Naive thymus-derived CD4-positive, alpha-beta T cell (primary cell): ENCODE measurements at places on chromosomes 1 and 21. TPM values are rescaled to one million over a fixed set of nuclear protein-coding genes. Genes with fewer than 3 reads are reported as not detected.

- DNase-seq = no peak
Measured at GRCh38 chr1:223039990-223040389, 103.1 kb downstream of the TLR5 start.

- no peak for DNase-seq
Measured at GRCh38 chr1:54721719-54722118, 6.1 kb downstream of the TTC4 start.

PTGER3 gene
- total RNA-seq = not detected

DNA sequence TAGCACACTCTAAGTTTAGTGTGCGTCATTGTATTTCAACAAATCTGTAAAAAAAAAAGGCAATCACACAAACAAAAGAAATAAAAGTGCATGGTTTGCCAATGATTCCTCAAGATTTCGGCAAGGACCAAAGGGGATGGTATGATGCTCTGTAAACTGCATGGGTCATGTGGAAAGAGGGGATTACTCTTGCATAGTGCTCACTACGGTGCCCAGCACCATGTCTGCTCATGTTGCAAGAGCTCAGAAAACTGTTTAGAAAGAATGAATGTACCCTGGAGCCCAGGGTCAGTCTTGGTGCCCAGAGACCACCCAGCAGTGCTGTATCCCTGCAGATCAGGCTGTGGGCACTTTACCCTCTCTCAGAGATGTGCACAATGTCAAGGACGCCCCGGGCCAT, 3.6 kb upstream of the KCNA10 start:
- DNase-seq = no peak

GRCh38 chr1:202553560-202554038, 156.7 kb downstream of the SYT2 start:
- DNase-seq = no peak

CYYR1 gene
- total RNA-seq = not detected

- no peak for DNase-seq
Measured at GRCh38 chr1:242556276-242556675, 31.8 kb upstream of the PLD5 start.

BEST4 gene
- total RNA-seq = 1.1 TPM

CNIH3 gene
- total RNA-seq = 2.2 TPM

GRCh38 chr21:16422702-16423101, 692.9 kb downstream of the USP25 start:
- DNase-seq = no peak

FLG2 gene
- not detected for total RNA-seq

RUNX3 gene
- 74.8 TPM for total RNA-seq

DNA sequence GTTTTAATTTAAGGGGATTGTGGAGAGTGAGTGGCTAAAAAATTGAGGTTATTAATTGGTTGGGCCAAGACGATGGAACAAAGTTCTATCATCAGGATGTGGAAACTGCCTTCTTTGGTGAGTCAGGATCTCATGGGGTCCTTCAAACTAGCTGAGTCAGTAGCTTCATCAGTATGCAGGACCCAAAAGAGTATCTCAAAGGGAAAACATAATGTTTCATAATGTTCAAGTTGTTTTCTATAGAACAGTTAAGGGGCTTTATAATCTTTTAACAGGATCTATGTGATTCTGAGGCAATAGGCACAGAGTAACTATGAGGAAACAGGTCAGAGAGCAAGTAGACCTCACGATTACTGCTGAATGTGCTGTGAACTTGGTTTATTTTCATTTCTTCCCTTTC, 3.2 kb upstream of the OLFML2B start:
- no peak for DNase-seq

GRCh38 chr1:164703960-164704411, 145.0 kb downstream of the PBX1 start:
- no peak for DNase-seq

GRCh38 chr1:25821112-25821476, 1.3 kb downstream of the MTFR1L start:
- no peak for DNase-seq

IGSF3 gene
- 0.08 TPM for total RNA-seq

DNA sequence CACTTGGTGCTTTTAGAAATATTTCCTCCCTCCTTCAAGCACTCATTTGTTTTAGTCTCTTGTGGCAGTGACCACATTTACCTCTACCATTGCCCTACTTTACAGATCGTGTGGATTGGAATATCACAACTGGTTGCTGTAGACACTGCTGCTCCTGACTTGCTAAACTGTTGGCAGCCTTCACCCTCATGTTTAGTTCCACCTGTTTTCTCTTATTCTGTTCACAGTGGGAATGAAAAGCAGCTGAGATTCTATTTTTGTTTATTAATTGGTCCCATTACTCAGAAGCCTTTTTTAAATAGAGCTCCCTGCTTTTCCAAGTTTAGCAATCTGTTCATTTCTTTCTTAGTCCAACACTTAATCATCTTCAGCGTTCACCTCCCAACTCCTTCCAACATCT, 308.9 kb downstream of the RWDD3 start:
- no peak for DNase-seq

DNA sequence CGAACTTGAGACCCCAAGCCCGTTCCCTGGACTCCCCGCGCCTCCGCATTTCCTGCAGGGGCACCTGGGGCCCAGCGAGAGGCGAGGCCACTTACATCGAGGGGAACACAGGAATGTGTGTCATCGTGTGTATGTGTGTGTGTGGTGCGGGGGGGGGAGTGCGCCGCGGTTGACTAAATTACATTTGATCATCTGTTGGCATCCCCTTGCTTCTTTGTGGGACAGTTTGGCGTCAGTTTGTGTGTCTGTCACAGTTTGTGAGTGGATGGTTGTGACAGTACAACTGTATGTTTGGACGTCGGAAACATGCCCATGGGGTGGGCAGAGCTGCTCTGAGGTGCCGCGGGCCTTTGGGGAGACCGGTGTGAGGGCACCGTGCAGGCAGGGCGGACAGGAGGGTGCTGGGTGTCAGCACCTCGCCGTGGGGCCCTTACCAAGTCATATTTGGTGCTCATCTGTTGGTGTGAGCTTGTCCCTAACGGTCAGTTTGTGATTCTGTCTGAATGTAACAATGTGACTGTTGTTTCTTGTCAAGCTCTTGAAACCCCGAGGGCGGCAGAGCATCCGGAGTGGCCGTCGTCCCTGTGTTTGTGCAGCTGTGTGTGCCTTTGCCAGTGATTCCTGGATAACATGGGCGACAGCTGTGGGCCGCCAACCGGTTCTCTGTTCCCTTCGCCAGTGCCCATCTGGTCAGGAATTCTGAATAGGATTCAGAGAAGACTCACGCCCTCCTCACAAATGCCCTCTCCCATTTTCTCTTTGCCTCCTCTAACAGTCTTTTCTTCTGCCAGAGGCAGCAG, 899 bp downstream of the OPRD1 start:
- no peak for DNase-seq

- no peak for DNase-seq
Measured at GRCh38 chr1:245348626-245349025, 193.8 kb downstream of the KIF26B start.

GIPC2 gene
- total RNA-seq = 0.60 TPM

DNA sequence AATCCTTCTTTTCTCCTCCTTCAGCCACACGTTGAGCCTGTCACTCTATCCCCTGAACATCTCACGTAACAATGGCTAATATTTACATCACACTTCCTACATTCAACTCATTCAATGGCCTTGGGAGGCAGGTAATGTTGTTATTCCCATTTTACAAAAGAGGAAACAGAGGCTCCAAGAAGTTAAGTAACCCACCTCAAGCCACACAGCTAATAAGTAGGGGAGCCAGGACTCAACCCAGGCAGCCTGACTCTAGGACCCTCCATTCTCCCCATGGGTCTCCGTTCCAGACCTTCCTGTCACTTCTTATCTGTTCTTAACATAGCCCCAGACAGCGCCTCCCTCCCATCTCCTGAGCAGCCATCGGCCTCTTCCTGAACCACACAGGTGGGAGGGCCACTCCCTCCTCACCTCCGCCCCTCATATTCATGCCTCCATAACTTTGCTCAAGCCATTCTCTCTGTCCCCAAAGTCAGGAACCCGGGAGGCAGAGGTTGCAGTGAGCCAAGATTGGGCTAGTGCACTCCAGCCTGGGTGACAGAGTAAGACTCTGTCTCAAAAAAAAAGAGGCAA, 2.2 kb downstream of the PADI4 start:
- DNase-seq = no peak

PBX1 gene
- total RNA-seq = 1.3 TPM

GGPS1 gene
- total RNA-seq = 26.5 TPM

PPT1 gene
- 59.4 TPM for total RNA-seq

A3GALT2 gene
- total RNA-seq = not detected

DNA sequence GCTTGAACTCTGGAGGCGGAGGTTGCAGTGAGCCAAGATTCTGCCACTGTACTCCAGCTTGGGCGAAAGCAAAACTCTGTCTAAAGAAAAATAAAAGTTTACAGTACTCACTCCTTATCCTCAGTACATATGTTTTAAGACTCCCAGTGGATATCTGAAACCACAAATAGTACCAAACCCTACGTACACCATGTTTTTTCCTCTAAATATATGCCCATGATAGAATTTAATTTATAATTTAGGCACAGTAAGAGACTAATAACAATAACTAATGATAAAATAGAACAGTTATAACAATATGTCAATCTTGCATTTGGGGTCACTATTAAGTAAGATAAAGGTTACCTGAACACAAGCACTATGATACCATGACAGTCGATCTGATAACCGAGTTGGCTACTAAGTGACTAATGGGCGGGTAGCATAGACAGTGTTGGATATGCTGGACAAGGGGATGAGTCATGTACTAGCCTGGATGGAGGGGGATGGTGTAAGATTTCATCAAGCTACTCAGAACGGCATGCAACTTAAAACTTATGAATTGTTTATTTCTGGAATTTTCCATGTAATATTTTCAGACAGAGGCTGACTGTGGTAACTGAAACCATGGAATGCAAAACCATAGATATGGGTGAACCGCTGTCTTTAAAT, 43.7 kb downstream of the ST7L start:
- DNase-seq = no peak

DNA sequence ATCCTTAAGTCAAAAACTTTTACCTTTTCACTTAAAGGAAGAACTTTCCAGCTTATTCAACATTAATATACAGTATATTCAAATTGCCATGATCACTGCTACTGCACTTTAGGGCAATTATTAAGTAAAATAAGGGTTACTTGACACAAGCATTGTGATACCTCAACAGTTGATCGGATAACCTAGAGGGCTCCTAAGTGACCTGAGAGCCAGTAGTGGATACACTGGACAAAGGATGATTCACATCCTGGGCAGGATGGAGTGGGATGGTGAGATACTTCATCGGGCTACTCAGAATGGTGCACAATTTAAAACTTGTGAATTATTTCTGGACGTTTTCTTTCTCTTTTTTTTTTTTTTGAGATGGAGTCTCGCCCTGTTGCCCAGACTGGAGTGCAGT, 54.5 kb upstream of the PPM1J start:
- DNase-seq = no peak

GRCh38 chr1:197210426-197210825, 57.6 kb upstream of the CRB1 start:
- no peak for DNase-seq

SPTA1 gene
- not detected for total RNA-seq

DNA sequence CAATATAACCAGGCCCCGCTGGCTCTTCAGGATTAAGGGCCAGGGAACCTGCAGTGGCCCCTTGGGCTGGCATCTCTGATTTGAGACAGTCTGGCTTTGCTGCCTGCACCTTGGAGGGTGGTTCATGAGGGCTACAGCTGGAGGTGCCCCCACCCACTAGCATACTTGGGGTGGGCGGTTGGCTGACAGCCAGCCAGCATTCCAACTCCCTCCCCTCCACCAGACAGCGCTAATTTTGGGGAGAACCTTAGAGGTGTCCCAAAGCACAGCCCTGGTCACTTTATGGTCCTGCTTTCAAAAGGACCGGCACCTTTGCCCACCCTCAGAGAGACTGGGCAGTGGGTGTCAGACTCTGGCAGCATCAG, 180.7 kb upstream of the VAMP3 start:
- no peak for DNase-seq

FCGR3A gene
- 2.9 TPM for total RNA-seq

URB2 gene
- total RNA-seq = 11.0 TPM

CELF3 gene
- total RNA-seq = not detected in 2 replicates

- no peak for DNase-seq
Measured at GRCh38 chr1:43021547-43022474, 63.1 kb upstream of the SLC2A1 start.

DNA sequence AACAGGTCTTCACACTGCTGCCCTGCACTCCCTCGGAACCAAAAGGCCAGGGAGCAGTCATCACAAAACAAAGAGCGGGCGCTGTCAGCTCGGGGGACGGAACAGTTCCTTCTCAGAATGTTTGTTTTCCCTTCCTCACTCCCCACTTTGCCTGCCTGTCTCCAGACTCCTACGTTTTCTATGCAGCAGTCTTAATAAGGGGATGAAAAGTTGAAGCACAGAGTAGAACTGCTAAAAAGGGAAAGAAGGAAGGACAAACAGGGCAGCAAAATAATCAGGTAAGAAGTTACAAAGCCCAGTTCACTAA, 738 bp upstream of the GPR161 start:
- no peak for DNase-seq

- no peak for DNase-seq
Measured at GRCh38 chr1:117586747-117587498, 18.9 kb upstream of the TENT5C start.

- DNase-seq = no peak
Measured at GRCh38 chr21:37452227-37452626, 85.7 kb downstream of the DYRK1A start.

- no peak for DNase-seq
Measured at GRCh38 chr1:165315481-165315880, 41.0 kb downstream of the LMX1A start.

SAMD11 gene
- not detected for total RNA-seq

GRCh38 chr1:58340185-58340584, 206.3 kb downstream of the OMA1 start:
- no peak for DNase-seq

- no peak for DNase-seq
Measured at GRCh38 chr1:159937054-159937750, 8.2 kb downstream of the IGSF9 start.

DNA sequence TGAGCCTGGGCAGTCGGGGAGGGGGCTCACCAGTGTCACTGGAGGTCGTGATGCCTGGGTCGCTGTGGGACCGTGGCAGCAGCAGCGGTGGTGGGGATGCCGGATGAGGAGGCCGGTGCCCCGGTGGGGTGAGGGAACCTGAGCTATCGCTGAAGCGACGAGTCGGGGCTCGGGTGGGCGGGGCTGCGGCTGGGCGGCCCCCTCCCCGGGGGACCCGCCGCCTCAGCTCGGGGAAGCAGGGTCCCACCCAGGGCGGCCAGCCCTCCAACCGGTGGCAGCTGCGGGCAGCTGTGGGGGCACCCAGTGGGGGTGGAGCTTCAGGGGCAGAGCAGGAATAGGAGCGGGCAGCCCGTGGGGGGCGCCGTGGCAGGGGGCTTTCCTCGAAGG, 5.0 kb downstream of the ENTREP3 start:
- DNase-seq = no peak

SPRR2F gene
- not detected for total RNA-seq

DNA sequence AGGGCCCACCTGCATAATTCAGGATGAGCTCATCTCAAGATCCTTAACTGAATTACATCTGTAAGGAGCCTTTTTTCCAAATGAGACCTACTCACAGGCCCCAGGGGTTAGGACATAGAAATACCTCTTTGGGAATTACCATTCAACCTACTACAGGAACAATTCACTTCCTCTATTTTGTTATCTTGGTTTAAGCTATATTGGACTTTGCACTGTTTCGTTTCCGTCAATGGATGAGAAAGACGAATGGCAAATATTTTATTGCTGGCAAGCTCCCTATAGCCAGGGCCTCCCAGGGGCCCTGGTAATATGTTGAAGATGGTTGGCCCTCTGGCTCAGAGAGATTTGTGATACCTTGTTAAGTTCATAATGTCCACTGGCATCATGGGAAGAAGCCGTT, 384.2 kb upstream of the DUSP10 start:
- DNase-seq = no peak

- no peak for DNase-seq
Measured at GRCh38 chr1:199685369-199685768, 342.1 kb upstream of the NR5A2 start.

ASCL5 gene
- not detected for total RNA-seq

PADI4 gene
- total RNA-seq = 1.4 TPM
